Caco-2 (cell line): ENCODE measurements at places on chromosomes 1 and 21. TPM values are rescaled to one million over a fixed set of nuclear protein-coding genes. Genes with fewer than 3 reads are reported as not detected.

SPRR2A gene
- total RNA-seq: not detected in 2 replicates

LCE1B gene
- total RNA-seq: not detected in 2 replicates

- no peaks in the 10 kb centered on the region for H3K4me1 ChIP-seq
- H3K4me3 ChIP-seq: no peak overlapping the region
- H3K36me3 ChIP-seq: no peaks in the 10 kb centered on the region
- no peak overlapping the region for H3K27ac ChIP-seq
- H3K27me3 ChIP-seq: no peaks in the 10 kb centered on the region
Measured at GRCh38 chr21:34158866-34159835, 85.8 kb downstream of the MRPS6 start.

DNA sequence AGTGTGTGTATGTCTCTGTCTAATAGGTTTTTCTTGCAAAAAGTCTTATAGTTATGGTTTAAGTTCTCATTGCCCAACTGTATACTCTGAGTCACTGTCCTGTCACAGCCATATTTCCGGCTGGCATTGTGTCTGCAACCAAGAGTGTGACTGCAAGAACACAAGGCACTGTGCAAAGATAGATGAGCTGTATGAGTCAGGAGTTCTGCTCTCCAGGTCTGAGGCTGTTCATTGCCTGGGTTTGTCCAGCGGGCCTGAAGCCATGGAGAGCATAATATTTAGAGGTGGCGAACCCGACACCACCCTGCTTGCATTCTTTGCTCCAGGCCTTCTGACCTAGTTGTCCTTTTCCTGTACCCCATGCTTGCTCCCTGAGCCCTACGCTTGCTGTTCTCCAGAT lies 50.9 kb upstream of the CNIH3 start:
- no peak for DNase-seq
- H3K36me3 ChIP-seq: no peaks in the 10 kb centered on the region
- H3K27me3 ChIP-seq: no peaks in the 10 kb centered on the region

- DNase-seq: no peak
- H3K36me3 ChIP-seq: no peaks in the 10 kb centered on the region
- H3K27me3 ChIP-seq: no peaks in the 10 kb centered on the region; the same call in 1 of the 2 replicates
- no peak overlapping the region for H3K4me3 ChIP-seq
Measured at GRCh38 chr1:38092256-38092655, 45.7 kb upstream of the POU3F1 start.

GRCh38 chr1:159851407-159851806 lies 11.1 kb downstream of the VSIG8 start:
- no peak overlapping the region for H3K4me3 ChIP-seq
- DNase-seq: no peak
- no peak overlapping the region for H3K27ac ChIP-seq
- peaks cover 4% of the 10 kb centered on the region for H3K4me1 ChIP-seq

- peak; percentile 29 for DNase-seq
- H3K4me3 ChIP-seq: no peak overlapping the region
- no peak overlapping the region for H3K27ac ChIP-seq
- no peaks in the 10 kb centered on the region for H3K27me3 ChIP-seq
Measured at GRCh38 chr1:238951809-238952208, 434.6 kb upstream of the CHRM3 start.
